Activated naive CD4-positive, alpha-beta T cell (primary cell): ENCODE measurements at places on chromosomes 7 and 10.

DNA sequence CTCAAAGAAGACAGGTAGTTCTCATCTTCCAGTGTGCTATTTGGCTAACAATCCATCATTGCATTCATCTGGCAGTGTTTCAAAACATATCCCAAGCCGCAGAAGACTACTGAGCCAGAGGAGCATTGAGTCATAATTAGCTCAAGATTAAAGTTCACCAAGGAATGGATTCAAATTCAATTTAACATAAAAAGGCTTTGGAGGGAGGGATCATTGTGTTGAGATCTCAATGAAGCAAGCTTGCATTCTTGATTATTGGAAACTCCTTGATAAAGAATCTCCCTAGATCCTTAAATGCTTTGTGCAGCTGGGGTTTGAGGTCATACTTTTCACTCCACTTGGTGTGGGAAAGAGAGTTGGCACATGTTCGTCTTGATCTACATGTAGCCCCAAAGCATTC lies 142.8 kb upstream of the SEMA3A start:
- DNase-seq, result no peak

DNA sequence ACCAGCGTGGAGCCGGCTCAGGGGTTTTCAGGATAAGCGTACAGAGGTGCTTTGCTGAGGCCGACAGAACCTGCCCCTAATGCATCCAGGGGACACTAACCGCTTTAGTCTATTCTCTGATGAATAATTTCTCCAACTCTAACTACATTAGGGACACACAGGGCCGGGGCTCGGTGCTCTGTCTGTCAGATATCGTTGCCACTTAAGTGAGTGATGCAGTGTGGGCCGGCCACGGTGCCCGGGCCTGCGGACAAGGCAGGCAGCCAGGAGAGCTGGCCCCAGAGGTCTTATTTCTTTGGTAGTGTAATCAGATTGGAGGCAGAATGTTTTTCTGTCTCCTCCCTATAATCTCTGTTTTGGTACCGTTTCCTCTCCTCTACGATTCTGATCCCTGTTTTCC lies 62.7 kb downstream of the ADRA2A start:
- DNase-seq, result no peak

DNA sequence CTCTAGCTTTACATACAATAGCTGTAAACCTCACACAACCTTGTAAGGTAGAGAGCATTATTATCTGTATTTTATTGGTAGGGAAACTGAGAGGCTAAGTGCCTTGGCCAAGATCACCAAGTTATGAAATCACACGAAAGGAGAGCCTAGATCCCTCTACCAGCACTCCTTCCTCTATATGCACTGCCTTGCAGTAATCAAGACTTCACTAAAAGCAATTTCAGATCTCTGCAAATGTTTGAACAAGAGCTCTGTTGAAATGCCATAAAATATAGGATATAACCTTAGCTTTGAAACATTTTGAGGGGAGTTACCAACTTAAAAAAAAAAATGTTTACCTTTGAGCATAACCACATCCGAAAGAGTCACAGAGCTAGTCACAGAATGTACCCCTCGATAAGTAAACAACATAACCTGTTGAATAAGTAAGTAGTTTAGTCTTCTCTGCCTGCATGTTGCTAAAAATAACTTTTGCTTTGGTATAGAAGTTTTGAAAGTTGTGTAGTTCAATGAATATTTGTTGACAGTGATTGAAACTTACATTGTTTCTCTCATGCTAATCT lies 709.4 kb downstream of the AUTS2 start:
- DNase-seq, result no peak

DNA sequence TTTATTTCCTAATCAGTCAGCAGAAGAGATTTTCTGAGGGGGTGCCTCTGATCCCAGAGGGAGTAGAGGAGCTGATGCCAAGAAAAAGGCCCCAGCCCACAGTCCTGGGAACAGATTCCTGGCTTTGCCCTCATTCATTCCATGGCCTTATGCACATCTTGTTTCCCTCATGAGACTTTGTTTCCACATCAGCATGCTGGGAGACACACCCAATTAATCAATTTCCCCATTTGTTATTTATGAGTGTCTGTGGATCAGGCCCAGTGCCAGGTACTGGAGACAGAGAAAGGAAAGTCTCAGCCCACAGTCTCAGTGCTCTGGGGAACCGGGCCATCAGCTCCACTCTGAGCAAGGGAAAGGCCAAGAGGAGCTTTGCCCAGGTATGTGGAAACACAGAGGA lies 496.2 kb upstream of the ZMIZ1 start:
- DNase-seq, result no peak

- no peak for DNase-seq
Observed at GRCh38 chr7:36318116-36318515, 71.5 kb upstream of the ANLN start.

DNA sequence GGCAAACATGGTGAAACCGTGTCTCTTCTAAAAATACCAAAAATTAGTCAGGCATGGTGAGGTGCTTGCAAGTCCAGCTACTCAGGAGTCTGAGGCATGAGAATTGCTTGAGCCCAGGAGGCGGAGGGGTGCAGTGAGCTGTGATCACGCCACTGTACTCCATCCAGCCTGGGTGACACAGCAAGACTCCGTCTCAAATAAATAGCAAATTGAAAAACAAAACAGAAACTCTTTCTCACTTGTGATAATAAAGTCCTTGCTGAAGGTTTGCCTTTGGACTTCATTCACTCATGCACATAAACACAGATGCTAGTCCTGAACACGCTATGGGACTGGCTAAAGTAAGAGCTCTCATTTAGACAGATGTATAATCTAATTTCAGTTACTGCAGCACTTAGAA lies 37.6 kb downstream of the ANK3 start:
- DNase-seq, result no peak

DNA sequence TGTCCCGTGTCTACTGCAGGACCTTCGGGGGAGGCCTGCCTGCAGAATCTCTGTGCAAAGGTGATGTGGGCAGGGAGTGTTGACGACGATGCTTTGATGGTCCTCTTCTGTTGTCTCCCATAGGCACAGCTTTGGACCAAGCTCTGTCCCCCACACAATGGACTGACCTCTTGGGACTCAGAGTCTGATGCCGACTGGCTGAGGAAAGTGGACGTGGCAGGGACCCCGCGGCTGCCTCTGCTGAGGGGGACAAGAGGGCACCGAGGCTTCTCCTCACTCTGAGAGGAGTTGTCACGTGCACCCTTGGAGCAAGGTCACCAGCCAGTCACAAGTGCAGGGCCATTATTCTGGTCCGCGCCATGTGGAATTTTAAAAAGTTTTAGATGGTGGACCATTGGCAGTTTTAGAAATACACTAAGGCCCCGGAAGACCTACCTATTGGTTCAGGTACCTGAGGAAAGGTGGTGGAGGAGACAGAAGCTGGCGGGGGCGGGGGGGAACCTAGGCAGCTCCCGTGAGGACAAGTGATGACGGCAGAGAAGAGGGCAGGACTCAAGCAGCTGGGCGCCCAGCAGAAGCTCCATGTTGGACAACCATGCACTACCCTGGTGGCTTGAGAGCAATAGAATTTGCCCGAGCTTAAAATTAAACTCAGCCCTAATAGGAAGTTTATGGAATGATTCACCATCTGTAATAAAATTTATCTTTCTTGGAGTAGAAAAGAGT lies 331.4 kb downstream of the PTPRN2 start:
- no peak for DNase-seq

DNA sequence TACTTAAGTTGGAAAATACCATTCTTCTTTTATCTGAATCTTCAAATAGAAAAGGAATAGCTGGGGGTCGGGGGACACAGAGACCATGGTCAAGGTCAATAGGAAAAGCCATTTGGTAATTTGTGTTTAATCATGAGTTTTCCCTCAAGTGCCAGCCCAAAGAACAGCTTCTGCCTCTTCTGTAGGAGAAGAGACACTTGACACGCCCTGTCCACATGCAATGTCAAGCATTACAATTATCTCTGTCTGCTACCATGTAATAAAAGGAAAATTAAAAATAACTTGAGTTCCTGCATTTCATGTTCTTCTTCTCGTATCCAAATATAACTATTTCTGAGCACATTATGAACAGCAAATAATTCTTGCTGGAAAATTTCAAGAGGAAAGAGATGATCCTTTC lies 241.7 kb downstream of the IPMK start:
- no peak for DNase-seq

DNA sequence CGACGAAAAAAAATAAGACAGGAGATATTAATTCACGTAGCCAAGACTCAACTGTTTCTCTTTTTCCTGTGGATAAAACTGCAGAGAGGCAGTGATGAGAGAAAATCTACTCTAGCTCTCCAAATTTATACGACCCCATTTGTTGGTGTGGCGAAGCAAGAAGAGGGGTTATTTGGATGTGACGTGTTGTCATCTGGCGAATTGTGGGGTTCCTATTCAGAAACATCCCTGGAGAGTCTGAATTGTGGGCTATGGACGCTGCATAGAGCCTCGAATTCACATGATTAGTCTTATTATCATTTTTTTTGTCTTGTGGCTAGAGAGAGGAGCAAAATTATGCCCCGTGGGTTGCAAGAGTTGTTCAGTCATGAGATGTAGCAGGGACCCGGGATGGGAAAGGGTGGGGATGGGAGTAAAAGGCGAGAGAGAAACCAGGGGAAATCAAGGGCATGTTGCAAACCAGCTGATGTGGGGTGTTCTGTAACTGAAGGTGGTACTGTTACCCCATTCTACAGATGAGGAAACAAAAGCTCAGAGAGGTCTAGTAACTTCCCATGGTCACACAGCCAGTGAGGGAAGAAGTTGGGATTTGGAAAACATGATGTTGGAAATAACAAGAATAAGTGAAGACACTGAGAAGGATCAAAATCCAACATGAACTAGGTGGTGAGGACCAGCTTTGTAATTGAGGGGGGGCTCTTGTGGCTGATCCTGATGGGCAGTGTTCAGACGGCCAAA lies 69.2 kb upstream of the SFMBT2 start:
- no peak for DNase-seq

GRCh38 chr10:114335614-114336013 lies 68.7 kb downstream of the AFAP1L2 start:
- DNase-seq, result no peak

GRCh38 chr7:46534664-46535588 lies 613.9 kb upstream of the IGFBP3 start:
- no peak for DNase-seq

GRCh38 chr10:106929291-106929895 lies 235.1 kb downstream of the SORCS1 start:
- no peak for DNase-seq

GRCh38 chr7:42945821-42946626 lies 13.8 kb downstream of the MRPL32 start:
- DNase-seq, result no peak

GRCh38 chr10:131032329-131033165 lies 279.0 kb downstream of the TCERG1L start:
- no peak for DNase-seq

- DNase-seq, result no peak
Observed at GRCh38 chr7:108077709-108078108, 52.5 kb downstream of the LAMB4 start.

GRCh38 chr10:10658172-10658785 lies 359.4 kb upstream of the CELF2 start:
- no peak for DNase-seq

DNA sequence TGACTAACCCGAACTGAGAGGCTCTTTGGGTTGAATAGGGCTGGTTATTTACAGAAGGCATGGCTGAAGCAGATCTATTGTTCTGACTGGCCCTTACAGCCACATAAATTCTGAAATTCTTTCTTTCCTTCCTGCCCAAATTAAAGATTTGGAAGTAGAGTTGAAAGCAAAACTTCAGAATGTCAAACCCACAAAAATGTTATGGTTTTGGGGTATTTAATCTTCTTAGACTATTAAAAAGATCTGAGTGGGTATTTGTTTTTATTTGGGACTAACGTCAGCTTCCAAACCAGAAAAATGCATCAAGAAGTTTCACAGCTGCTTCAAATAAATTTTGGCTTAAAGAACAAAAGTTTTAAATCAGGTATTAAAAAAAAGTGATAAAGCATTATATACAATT lies 124.5 kb downstream of the AHR start:
- DNase-seq, result no peak

DNA sequence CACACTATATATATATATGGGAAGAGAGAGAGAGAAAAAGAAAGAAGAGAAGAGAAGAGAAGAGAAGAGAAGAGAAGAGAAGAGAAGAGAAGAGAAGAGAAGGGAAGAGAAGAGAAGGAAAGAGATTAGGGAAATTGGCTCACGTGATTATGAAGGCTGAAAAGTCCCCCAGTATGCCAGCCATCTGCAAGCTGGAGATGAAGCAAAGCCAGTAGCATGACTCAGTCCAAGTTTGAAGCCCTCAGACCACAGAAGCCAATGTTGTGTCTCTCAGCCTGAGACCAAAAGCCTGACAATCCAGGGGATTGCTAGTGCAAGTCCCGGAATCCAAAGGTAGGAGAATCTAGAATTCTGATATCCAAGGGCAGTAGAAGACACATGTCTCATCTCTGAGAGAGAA lies 206.3 kb upstream of the PRSS1 start:
- DNase-seq, result no peak

- DNase-seq, result no peak
Observed at GRCh38 chr10:114042895-114043531, 653 bp upstream of the ADRB1 start.

DNA sequence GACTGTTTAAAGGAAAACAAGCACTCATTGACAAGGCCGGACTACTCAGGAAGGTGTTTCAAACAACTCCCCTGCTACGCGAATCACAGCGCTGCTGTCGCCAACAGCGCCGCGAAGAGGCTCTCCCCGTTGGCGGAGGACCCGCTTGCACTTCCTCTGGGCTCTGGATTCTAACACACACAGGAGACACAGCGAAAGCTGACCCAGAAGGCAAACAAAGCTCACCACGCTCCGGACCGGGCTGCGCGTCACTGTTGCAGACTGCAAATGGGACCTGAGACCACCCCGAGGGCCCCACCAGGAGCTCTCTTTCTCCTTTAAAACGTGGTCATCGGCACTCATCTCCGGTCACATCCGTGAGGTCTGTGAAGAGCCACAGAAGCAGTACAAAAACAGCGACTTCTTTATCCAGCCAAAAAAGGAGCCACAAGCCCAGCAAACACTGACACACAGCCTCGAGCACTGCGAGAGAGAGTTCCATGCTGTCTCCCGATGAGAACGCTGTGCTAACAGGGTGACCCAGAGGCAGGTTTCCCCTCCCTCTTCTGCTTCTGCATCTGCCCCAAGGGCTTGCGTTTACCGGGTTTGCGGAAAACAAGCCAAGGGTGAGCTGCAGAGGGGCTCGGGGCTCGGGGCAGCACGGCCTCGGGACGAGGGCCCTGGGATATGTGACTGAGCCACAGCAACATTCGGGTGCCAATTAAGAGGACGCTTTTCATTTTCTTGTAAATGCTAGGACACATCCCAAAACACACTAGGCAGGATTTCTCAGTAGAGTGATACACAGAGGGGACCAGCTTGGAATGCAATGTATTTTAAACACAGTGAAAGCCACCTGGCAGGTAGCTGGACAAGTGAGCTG lies 41.3 kb downstream of the AMZ1 start:
- DNase-seq, result no peak

- DNase-seq, result no peak
Observed at GRCh38 chr10:36555036-36555435, 570.4 kb upstream of the ANKRD30A start.

GRCh38 chr10:63331586-63331985 lies 134.2 kb downstream of the JMJD1C start:
- DNase-seq, result no peak

GRCh38 chr7:44073664-44074348 lies 8.4 kb upstream of the PGAM2 start:
- no peak for DNase-seq
